ENCODE measurements at places on chromosomes 3 and 15.

DNA sequence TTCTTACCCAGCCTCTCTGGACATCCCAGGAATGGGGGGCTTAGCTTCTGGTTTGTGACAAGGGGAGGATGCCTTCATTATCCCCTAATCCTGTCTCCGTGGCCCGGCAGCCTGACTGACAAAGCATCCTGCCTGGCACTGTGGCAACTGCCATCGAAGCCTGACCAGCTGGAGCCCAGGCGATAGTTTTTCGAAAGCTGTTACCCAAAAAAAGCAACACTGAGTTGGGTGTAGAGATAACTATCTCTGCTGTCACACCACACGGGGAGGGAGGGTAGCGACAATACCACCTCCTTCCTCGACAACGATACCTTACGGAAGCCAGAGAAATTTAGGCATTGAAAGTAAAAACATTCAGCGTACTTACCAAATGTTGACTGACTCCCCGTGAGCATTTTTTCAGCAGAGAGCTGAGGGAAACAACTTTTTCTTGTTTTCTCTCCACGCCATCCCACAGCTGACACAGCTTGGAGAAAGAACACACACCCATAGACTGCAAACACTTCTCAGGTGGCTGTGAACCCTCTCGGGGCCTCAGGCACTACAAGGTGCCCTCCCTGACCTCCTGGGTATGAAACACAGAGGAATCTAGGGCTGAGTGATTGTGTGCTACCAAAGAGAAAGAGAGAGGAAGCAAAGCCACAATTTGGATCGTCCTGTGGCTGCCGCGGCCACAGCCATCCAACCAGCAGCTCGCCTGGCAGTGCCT, 361.9 kb upstream of the ICE2 start:
- no peak for DNase-seq

DNA sequence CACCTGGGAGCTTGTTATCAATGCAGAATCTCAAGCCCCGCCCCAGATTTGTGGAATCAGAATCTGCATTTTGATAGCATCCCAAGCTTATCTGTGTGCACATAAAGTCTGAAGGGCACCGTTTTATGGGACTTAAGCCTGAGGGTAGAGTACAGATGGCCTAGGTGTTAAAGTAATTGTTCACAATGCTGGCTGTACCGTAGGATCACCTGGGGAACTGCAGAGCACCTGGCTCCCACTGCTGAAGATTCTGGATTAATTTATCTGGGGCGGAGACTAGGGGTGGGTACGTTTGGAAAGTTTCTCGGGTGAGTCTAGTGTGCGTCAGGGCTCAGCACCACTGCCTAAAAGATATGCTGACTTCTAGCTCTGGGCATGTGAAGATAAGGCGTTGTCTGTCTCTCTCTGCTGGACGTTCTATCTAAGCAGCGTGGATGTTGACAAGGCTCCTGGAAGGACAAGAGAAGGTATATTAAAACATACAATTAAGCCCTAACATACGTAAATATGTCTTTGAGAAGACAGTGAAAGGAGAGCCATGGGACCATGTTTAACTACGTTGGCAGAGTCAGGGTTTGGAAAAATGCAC, 63.2 kb upstream of the RASGRP1 start:
- DNase-seq, result no peak

GRCh38 chr15:25694239-25694584, 168.9 kb downstream of the ATP10A start:
- DNase-seq, result no peak

DNA sequence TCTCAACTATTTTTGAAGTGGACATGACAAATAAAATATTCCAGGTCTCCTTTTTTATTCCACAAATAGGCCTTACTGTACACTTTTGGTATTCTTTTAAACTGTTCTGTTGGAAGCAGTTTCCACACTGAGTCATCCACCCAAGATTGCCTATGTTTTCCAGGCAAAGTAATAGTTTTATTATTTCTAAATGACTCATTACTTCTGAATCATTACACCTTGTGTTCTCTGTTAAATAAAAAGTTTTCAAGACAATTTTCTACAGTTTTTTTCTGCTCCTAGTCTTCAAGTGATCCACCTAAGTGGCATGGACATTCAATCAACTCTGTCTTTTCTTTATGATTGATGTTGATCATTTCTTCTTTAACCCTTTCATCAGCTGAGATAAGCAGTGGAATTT, 26.5 kb downstream of the PPP2R3A start:
- DNase-seq, result no peak

- DNase-seq, result no peak
Measured at GRCh38 chr15:34652726-34653033, 69.2 kb upstream of the GOLGA8B start.

GRCh38 chr15:79538527-79538926, 106.4 kb downstream of the MINAR1 start:
- no peak for DNase-seq

GRCh38 chr3:155737844-155738460, 6.9 kb downstream of the PLCH1 start:
- no peak for DNase-seq

- DNase-seq, result no peak
Measured at GRCh38 chr3:72538070-72538745, 310.0 kb downstream of the SHQ1 start.

DNA sequence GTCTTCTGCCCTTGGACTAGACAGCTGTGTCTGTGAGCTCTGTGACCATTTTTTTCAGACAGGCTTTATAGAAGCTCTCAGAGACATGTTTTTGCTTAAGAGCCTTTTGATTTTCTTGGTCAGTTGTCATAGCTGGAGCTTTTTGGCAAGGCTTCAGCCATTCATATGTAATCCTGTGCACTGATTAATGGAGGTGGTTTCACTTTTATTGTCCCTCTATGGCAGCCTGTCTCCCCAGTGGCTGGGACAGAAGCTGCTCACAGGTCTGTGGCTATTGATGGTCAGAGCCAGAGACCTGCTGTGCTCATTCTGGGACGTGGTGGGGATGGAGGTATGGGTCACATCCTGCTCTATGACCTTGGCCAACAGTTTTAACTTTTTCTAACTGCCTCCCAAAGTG, 226.6 kb upstream of the LRRFIP2 start:
- DNase-seq, result no peak

DNA sequence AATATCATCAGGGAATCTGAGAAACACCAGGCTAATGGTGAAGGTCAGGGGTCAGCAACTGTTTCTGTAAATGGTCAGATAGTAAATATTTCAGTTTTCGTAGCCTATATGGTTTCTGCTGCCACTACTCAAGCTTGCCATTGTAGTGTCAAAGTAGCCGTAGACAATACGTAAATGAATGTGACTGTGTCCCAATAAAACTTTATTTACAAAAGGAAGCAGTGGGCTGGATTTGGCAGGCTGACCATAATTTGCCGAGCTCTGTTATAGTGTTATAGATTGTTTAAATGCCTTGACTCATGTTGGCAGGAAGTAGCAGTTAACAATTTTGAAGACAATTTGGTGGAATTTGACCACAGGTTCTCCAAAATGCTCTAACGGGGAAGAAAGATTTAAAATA, 548.2 kb downstream of the FOXP1 start:
- DNase-seq, result no peak

GRCh38 chr15:49686599-49686998, 65.8 kb downstream of the DTWD1 start:
- DNase-seq, result no peak

DNA sequence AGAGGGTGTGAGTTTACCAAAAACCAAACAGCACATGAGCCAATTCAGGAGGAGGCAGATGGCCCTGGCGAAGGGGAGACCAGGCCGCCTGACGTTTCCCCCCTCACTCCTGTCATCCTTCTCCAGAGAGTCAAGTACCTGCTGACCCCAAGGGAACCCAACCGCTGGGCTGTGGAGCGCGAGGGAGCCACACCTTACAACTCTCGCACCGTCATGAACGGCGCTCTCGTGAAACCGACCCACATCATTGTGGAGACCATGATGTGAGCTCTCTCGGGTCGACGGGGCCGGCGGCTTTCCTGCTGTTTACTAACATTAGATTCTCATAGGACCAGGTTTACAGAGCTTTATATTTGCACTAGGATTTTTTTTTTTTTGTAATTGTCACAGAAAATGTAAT, 55.4 kb downstream of the GRIP2 start:
- DNase-seq, result no peak

- no peak for DNase-seq
Measured at GRCh38 chr15:31292391-31293015, 34.1 kb upstream of the KLF13 start.

GRCh38 chr3:32203854-32204253, 34.6 kb upstream of the CMTM8 start:
- no peak for DNase-seq

GRCh38 chr3:121063628-121064027, 155.6 kb downstream of the STXBP5L start:
- DNase-seq, result no peak

- no peak for DNase-seq
Measured at GRCh38 chr3:124178531-124178930, 186.6 kb upstream of the ROPN1 start.

DNA sequence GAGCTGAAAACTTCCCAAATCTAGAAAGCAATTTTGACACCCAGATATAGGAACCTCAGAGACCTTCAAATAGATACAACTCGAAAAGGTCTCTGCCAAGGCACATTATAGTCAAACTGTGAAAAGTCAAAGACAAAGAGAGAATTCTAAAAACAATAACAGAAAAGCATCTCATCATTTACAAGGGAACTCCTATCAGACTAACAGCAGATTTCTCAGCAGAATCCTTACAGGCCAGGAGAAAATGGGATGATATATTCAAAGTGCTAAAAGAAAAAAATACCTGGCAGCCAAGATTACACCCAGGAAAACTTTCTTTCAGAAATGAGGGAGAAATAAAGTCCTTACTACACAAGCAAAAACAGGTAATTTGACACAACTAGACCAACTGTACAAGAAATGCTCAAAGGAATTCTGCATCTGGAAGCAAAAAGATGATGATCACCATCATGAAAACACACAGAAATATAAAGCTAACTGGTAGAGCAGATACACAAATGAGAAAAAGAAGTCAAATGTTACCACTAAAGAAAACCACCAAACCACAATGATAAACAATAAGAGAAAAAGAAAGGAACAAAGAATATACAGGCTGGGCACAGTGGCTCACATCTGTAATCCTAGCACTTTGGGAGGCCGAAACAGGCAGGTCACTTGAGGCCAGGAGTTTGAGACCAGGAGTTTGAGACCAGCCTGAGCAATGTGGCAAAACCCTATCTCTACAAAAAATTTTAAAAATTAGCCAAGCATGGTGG, 50.4 kb downstream of the ADAM10 start:
- DNase-seq, result no peak

DNA sequence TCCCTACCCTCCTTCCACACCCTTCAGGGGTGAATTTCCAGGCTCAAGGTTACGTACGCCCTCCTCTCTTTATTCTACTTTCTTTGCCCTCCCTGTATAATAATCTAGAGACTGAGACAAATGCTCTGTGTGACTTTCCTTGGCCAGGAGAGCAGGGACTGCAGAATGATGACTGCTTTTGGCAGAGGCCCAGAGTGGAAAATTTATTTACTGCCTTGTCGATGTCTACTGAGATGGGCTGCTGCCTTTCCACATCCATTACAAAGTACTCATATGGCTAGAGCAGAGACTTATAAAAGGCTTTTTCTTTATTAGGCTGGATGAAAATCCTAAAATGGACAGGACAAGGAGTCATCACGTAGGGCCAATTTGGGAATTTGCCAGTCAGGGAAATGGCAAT, 576.2 kb downstream of the TUSC7 start:
- DNase-seq, result no peak

- DNase-seq, result no peak
Measured at GRCh38 chr3:30349507-30349906, 256.9 kb upstream of the TGFBR2 start.

DNA sequence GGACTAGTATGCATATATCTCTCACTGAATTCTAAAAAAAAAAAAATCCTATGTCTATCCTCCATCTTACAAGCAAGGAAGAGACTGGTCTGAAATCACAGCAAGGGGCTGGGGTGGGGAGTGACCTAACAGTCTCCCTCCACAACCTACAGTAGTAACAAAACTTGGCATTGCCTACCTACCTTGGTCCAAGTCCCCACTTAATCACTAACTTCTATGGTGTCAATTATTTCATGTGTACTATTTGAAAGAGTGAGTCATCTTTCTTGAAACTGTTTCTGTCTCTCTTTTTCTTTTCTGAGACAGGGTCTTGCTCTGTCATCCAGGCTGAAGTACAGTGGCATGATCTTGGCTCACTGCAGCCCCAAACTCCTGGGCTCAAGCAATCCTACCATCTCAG, 36.8 kb downstream of the CHAC1 start:
- DNase-seq, result no peak

DNA sequence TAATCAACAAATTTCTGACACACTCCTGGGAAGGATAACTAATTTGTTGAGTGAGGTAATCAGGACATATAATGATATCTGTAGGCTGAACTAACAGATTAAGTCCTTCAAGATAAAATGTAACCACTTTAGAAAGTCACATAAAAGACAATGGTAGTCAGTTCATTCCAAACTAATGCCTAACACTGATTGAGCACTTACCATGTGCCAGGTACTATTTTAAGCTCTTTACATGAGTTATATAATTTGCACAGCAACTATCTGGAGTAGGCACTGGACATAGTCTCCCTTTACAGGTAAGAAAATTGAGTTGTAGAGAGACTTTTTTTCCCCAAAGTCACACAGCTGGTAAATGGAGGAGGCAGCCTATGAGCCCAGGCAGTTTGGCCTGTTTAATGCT, 211.2 kb upstream of the CFAP20DC start:
- no peak for DNase-seq

DNA sequence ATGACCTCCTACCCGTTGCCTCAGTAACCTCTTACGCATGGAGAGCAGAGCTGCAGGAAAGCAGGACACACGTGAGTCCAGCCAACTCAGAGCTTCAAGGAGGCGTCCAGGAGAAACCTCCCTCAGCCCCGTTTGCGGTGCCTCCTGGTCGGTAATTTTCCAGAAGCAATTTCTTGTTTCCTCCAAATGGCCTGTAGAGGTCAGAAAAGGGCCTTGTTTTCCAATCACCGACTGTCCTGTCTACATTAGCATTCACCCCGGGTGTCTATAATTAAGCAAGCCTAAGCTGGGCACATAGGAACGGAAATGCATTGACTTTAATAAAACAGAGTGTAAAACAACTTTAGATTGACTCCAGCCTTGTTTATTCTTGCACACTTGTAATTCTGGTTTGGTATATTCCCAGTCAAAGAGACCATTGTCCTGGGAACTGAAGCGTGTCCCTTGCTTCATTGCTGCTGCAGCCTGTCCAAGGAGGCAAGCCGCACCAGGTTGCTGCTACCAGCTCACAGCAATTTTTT, 836.2 kb downstream of the AGBL1 start:
- no peak for DNase-seq

GRCh38 chr3:169260296-169260695, 403.2 kb downstream of the MECOM start:
- no peak for DNase-seq

- no peak for DNase-seq
Measured at GRCh38 chr3:15221574-15222217, 15.7 kb downstream of the CAPN7 start.

- DNase-seq, result no peak
Measured at GRCh38 chr3:190811775-190812480, 50.6 kb downstream of the GMNC start.

DNA sequence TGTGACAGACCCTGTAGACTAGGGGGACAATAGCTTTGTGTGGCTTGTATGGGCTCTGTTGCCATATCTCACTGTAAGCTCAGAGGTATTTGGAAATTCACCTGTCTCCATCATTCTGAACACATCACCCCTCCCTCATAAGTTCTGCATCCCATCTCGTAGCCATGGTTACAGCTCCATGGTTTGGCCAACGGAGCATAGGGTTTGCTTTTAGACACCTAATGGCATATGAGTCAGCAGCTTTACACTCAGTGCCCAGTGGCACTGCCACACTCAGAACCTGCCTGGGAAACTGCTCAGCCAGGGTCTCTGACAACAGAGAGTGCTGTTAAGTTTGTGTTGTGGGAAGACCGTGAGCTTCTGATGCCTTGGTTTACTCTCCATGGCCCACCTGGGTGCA, 67.3 kb downstream of the CCK start:
- DNase-seq, result no peak

Measured in activated naive CD4-positive, alpha-beta T cell (primary cell).